Kidney epithelial cell (primary cell): ENCODE measurements at places on chromosomes 4 and X.

DNA sequence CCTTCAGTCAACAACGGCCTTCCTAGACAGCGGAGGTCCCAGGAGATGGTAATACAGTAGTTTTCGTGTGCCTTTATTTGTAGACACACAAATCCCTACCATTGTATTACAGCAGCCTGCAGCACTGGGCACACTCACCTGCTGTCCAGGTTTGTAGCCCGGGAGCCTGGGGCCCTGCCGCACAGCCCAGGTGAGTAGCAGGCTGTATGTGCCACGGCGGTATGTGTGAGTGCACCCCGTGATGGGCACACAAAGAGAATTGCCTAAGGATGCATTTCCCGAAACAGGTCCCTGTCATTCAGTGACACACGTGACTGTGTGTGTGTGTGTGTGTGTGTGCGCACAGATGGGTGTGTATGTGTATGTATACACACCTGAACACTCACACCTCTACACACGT is 8.1 kb upstream of the SLC25A6 start:
- DNase-seq: no peak

DNA sequence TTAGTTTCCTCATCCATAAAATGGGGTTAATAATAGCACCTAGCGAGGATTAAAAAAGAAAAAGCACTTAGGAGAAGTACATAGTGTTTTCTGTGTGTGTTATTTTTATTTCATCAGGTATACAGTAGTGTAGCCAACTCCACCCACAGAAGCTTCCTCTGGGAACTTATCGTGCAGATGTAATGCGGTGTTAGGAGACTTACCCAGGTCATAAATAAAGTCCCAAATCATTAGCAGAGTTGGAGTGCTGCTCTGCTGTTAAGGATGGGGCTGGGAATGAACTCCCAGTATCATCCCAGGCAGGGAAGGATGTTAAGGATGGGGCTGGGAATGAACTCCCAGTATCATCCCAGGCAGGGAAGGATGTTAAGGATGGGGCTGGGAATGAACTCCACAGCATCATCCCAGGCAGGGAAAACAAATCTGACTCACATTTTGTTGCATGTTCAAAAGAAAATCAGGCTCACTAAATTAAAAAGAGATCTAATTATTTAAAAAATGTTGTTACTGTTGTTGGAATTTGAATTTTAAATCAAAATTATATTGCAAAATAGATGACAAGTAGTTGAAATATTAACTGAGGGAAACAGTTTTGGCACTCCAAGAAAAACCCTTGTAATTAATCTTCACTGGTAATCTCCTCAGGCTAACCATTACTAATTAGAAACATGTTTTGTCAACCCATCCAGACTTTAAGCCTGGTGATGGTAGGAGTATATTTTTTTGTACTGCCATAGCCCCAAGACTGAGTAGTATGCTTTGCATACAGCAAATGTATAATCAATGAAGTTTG is 10.2 kb upstream of the SFRP2 start:
- no peak for DNase-seq

DNA sequence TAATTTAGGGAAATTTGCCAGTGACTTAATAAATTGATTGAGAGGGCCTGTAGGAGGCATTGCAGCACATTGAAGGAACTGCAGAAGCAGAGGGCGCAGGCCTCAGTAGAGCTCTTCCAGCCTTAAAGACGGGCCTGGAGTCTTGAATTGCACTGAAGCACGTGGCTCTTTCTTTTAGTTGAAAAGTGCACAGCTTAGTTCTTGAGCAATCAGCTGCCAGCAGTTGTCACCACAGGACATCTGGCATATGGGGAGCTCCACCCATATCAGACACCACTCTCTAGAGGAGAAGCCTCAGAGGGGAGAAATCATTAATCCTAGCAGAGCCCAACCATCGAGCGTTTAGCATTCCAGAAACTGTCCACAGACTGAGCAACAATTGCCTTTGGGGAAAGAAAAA is 16.0 kb upstream of the FGF16 start:
- no peak for DNase-seq

DNA sequence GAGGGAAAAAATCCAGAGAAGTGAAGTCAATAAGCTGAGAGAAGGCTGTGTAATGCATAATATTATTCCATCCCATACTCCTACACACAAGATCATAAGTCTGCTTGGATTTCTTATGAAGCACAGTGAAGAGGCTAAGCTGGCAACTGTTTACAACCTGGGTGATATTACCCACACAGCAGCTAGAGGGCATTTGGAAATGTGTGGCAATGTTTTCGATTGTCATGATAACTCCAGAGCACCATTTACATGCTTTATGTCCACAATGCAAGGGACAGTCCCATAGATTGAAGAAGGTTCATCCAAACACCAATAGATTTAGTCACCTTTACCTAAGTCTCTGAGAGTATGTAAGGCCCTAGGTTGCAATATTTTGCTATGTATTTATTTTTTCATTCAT is 412.2 kb downstream of the PPP3CA start:
- no peak for DNase-seq

- no peak for DNase-seq
Measured at GRCh38 chrX:25853002-25853479, 285.1 kb upstream of the MAGEB18 start.

GRCh38 chr4:54228056-54228527 is 1.0 kb upstream of the PDGFRA start:
- no peak for DNase-seq

GRCh38 chrX:45669715-45670340 is 469.2 kb upstream of the DIPK2B start:
- no peak for DNase-seq

GRCh38 chrX:31021537-31021936 is 50.3 kb downstream of the FTHL17 start:
- DNase-seq: no peak
